Cardiac atrium fibroblast (primary cell): ENCODE measurements at places on chromosomes 3 and 15. TPM values are rescaled to one million over a fixed set of nuclear protein-coding genes. Genes with fewer than 3 reads are reported as not detected.

PTPRG gene
- 74.4 and 86.3 TPM in 2 replicates for total RNA-seq

SLC4A7 gene
- 40.8 and 44.7 TPM in 2 replicates for total RNA-seq

SLC7A14 gene
- total RNA-seq: 1.8 and 2.0 TPM in 2 replicates

PPP1R14D gene
- not detected in 2 replicates for total RNA-seq

EIF4E3 gene
- total RNA-seq: 1.5 and 1.6 TPM in 2 replicates

STRIT1 gene
- total RNA-seq: not detected in 2 replicates

HES1 gene
- total RNA-seq: 24.1 and 40.4 TPM in 2 replicates

NRG4 gene
- not detected in 2 replicates for total RNA-seq

SPTSSB gene
- not detected in 2 replicates for total RNA-seq

SERINC4 gene
- not detected in 2 replicates for total RNA-seq

FGD5 gene
- 5.1 and 5.3 TPM in 2 replicates for total RNA-seq

SUCNR1 gene
- under 0.01 TPM in 1 of 2 replicates, not detected in the other for total RNA-seq

GP5 gene
- under 0.01 TPM in 1 of 2 replicates, not detected in the other for total RNA-seq

FANCD2OS gene
- total RNA-seq: not detected in 2 replicates
